ENCODE measurements at places on chromosomes 5 and 9.

DNA sequence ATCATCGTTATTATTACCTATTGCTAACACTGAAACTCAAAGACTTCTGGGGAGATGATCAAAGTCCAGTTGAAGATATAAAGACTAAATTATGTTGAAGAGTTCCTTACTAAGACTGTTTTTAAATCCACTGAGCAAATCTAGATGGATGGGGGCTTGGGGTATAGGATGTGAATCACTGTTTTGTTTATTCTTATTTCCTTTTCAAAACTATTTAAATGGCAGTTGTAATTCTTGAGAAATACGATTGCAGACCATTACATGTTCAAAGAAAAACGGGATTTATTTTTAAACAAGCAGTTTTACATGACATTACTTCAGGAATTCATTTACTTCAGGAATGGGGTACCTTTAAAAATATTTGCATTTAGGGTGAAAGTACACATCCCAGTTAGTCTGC is 4.3 kb downstream of the RASGRF2 start:
- DNase-seq, result no peak

DNA sequence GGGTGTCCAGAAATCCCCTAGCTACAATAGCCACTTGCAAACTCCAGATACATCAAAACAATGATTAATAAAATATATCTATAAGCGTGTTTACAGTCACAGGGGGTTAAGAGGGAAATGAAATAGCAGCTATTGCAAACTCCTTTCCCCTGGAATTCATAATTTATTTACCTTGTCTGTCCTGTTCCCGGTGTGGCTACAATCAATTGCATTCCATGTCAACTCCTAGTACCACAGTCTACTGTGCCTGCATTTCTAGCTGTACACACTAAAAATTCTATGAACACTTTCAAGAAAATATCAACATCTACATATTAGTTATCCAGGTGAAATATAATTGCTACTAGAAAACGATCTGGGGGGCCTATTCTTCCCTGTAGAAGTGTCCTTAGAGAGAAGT is 217.6 kb downstream of the ELAVL2 start:
- no peak for DNase-seq

DNA sequence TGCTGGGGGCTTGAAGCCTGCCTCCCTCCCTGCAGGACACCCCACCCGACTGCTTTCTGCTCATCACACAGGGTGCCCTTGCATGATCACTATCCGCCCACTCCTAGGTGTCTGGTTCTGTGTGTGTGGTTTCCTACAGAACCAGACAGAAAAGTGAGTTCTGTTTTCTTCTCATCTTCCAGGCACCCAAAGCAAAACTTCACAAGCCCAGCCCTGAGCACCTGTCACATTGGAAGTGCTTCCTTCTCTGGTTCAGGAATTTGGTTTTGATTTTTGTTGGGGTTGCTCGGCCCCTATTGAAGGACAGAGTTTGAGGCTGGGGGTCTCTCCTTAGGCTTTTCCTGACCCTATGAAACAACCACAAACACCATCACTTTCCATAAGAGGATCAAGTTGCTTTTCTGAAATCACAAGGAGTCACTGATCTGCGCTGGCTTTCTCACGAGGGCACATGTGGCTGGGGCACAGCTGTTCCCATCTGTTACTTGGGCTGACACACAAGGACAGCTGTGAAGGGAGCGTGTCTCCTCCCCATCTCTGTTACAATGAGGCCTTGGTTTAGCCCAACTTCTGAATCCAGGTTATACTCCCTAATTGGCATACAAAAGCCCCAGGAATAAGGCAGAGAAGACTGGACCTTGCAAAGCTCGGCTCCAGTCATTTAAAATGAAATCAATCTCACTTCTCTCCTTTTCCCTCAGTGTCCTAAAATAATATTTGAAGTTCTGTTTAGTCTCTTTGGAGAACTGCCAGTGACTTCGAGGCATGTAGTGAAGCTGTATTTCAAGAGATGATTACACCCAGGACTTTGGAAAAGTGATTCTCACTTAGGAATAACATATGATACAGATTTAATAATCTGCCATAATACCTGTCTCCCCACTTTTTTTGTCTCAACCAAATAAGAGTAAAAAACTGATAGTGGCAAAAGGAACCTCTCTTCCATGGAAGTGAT is 213.1 kb upstream of the GAS1 start:
- DNase-seq, result no peak

DNA sequence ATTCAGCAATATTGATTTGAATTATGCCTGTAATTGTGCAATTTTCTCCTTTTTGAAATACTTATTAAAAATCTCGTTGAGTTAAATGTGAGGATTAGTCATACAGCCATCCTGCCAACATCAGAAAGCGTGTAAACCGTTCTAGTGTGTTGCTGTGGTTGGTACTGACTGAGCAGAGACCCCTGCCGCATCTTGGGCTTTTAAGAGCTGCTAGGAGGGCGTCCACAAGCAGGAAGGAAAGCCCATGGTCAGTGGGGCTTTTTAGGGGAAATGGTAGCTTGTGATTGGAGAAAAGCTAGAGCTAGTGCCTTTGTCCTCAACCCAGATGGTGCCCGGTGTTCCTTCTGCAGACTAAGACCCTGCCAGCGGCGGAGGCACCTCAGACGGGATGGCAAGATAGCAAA is 1.3 kb downstream of the SDHA start:
- peak; percentile 14 for DNase-seq

DNA sequence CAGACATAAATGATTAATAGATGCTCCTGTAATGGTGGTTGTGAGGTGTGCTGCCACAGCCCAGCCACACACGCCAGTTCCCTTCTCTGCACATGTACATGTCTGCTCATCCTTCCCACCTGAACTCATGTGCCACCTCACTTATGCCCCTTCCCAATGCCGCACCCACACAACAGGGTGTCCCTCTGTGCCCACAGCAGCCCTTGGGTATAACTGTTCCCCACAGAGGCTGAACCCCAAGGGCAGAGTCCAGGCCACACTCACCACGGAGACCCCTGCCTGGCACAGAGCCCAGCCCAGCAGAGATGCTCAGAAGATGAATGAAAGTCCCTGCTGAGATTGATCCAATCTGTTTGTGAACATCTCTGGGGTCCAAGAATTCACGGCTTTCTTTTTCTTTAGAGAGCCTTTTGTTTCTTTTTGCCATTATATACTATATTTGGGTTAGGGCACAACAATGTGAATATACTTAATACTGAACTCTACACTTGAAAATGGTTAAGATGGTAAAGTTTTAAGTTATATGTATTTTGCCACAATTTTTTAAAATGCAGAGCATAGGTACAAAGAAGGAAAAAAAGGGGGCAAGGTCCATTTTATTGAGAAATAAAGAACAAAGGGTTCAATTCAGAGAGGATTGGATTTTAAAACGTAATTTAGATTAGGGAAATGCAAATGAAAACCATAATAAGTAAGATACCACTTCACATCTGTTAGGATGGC is 29.6 kb downstream of the IRF1 start:
- DNase-seq, result no peak

GRCh38 chr9:96618209-96619123 is 1.2 kb downstream of the CDC14B start:
- DNase-seq, result no peak

GRCh38 chr9:75878488-75878860 is 12.0 kb upstream of the PCSK5 start:
- no peak for DNase-seq

DNA sequence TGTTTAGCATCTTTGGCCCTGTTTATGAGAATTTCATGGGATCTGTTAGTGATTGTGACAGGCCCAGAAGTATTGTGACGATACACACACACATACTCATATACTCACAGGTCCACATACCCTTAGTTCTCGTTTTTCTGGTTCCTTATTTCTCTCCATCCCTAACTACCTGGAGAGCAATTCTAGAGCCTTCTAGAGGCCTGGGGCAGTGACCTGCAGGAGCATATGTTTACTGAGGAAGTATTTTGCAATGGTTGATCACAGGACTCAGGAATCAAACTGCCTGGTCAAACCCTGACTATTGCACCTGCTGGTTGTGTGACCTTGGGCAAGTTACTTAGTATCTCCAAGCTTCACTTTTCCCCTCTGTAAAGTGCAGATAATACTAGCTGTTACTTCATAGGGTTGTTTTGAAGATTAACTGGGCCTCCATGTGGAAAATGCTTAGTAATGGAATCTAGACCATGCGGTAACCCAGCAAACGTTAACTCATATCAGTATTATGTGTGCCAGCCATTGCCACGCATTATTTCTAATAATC is 8.7 kb downstream of the PAPPA start:
- no peak for DNase-seq

- no peak for DNase-seq
These were observed 138.6 kb downstream of the ARRDC3 start for GRCh38 chr5:91244380-91245073.

DNA sequence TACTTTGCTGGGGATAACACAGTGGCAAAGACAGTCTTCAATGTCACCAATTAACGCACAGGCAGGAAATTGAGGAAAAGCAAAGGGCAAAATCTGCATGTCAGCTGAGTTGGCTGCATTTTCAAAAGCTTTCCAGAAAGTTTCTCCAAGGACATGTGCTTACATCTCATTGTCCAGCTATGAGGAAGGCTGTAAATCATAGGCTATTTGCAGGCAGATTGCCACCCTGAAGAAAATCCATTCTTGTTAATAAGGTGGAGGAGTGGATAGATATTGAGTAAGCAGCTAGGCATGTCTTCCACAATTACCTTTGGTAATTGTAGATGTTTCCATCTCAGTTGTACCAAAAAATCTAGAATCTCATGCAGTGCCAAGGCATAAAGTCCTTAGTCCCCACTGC is 278.0 kb upstream of the NUDT12 start:
- no peak for DNase-seq

DNA sequence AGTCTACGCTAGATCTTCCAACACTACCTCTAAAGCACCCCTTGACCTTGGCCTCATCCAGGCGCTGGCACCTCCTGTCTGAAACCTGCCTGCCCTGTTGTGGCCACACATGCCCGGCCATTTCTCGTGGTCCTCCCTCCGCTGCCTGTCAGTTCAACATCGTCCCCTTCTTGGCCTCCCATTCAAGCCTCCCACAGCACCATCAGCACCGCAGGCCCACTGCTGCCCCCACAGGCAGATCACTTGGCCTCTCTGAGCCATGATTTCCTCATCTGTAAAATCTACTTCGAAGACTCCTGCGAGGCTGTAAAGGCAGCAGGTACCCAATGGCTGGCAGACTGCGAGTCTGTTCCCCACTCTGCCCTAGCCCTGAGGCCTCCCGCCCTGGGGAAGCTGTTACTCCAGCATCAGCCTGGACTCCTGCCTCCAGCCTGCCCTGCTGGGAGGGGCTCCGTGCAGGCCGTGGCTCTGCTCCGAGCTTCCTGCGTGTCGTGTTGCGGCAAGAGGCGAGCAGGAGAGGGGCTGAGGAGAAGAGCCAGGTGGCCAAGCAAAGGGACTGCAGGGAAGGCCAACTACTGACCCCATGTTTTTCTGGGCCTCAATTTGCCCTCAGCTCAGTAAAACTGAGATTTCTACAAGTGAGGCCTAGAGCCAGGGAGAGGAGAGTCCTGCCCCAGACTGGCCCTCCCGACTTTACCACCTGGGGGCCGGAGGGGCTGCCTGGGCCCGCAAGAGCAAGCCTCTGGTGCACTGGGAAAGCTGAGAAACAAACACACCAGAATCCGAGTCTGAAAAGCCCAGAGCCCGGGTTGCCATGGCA is 70.5 kb upstream of the LRRTM2 start:
- DNase-seq, result no peak

- DNase-seq, result no peak
These were observed 20.5 kb upstream of the TTLL11 start for GRCh38 chr9:122113574-122113973.

DNA sequence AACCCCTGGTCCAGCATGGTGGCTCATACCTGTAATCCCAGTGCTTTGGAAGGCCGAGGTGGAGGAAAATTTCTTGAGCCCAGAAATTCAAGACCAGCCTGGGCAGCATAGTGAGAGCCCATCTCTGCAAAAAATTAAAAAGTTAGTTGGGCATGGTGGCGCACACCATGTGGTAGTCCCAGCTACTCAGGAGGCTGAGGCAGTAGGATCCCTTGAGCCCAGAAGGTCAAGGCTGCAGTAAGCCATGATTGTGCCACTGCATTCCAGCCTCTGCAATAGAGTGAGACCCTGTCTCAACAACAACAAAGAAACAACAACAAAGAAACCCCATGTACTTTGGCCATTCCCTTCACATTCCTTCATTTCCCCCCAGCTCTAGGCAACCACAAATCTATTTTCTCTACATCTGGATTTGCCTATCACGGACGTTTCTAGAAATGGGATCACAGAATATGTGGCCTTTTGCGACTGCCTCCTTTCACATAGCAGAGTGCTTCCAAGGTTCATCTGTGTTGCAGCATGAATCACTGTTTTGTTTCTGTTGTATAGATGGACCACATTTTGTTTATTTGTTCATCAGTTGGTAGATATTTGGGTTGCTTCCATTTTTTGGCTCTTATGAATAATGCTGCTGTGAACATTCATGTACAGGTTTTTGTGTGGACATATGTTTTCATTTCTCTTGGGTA is 17.9 kb downstream of the MIGA2 start:
- DNase-seq, result no peak

DNA sequence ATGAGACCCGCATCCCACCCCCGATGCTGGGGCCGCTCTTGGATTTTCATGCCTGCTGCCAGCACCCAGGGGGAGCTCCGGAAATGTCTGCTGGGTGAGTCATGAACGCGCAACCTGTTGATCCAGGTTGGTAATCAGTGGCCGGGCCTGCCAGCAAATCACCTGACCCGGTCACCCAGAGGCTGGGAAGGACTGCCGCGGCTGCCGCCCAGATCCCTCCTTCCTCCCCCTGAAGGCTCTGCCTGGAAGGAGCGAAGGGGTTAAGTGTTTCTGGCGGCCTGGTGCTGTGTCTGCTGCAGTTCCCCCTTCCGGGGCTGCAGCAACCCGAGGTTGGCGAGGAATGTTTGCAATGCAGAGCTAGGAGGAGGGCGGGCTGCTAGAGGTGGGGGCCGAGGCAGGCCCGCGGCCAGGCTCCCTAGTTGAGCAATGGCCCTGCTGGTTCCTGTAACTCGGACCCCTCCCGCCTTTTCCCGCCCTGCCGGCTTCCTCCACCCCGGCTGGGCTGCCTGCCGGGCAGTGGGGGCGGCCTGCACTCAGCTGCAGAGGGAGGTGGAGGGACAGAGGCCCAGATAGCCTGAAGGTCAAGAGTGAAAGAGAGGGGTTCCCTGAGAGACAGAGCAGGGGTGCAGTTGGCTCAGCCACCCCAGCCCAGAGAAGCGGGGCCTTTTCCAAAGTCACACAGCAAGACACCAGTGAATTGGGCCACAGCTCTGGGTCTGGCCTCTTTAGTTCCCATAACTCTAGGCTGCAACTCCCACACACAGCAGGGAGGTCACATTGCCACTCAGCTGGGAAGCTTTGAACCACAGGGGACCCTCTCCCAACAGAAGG is 156.3 kb upstream of the IER5L start:
- no peak for DNase-seq

DNA sequence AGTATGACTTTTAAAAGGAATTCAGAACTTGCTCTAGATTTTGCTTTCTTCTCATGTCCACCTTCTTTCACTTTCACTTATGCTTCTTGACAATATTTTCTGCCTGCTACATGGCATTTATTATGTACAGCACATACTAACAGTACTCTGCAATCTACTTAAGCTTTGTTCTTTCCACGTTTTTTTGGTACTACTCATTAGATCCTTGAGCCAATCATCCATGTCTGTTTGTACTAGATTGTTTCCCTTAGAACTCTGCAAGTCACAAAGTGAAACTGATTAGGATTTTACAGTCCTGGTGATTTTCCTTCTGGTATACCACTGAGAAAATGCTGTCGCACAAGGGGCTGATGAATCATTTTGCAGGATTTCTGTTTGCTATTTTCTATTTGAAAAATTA is 78.3 kb downstream of the PARP8 start:
- DNase-seq, result no peak

Data from CMK (cell line).